HFFc6 (cell line): ENCODE measurements at places on chromosomes 4 and X. TPM values are rescaled to one million over a fixed set of nuclear protein-coding genes. Genes with fewer than 3 reads are reported as not detected.

- no peak overlapping the region for H3K4me3 ChIP-seq
- H3K4me1 ChIP-seq = no peaks in the 10 kb centered on the region
- H3K27ac ChIP-seq = no peak overlapping the region
- no peaks in the 10 kb centered on the region for H3K36me3 ChIP-seq
- peaks cover 3% of the 10 kb centered on the region; the same call in 1 of the 2 replicates for H3K27me3 ChIP-seq
Measured at GRCh38 chrX:105744291-105744690, 78.0 kb upstream of the NRK start.

The GRID2 gene
- total RNA-seq = not detected in 3 replicates

GRCh38 chr4:13208558-13209193, 275.5 kb downstream of the RAB28 start:
- no peaks in the 10 kb centered on the region for H3K4me1 ChIP-seq
- H3K27ac ChIP-seq = no peak overlapping the region
- H3K36me3 ChIP-seq = peaks cover 7% of the 10 kb centered on the region; the same call in 1 of the 2 replicates
- H3K4me3 ChIP-seq = no peak overlapping the region
- no peak for DNase-seq

The GPR78 gene
- total RNA-seq = 0.05 to 0.06 TPM in 2 of 3 replicates, not detected in the other

The RPGR gene
- 3.0 to 4.0 TPM (median 4.0 TPM) in 3 replicates for total RNA-seq

The MAD2L1 gene
- total RNA-seq = 17.7 to 31.5 TPM (median 30.6 TPM) in 3 replicates

GRCh38 chr4:91035276-91035675, 908.1 kb downstream of the CCSER1 start:
- no peaks in the 10 kb centered on the region for H3K4me1 ChIP-seq
- no peak overlapping the region for H3K4me3 ChIP-seq
- no peak overlapping the region for H3K27ac ChIP-seq

- no peaks in the 10 kb centered on the region for H3K36me3 ChIP-seq
- DNase-seq = peak; percentile 71
- peaks cover 54% of the 10 kb centered on the region for H3K4me1 ChIP-seq
- peak overlapping the region; percentile 96 for H3K27ac ChIP-seq
Measured at GRCh38 chr4:88002786-88003185, 4.6 kb upstream of the PKD2 start.

The PHOX2B gene
- total RNA-seq = not detected in 2 replicates

DNA sequence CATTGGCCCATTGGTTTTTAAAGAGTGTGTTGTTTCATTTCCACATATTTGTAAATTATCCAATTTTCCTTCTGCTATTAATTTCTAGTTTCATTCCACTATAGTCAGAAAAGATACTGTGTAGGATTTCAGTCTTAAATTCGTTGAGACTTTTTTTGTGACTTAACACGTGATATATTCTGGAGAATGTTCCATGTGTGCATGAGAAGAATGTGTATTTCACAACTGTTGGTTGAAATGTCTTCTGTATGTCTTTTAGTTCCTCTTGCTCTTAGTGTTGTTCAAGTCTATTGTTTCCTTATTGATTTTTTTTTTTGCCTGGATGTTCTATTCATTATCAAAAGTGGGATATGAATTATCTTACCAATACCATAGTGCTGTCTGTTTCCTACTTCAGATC, 606.9 kb downstream of the RPA4 start:
- H3K4me1 ChIP-seq = no peaks in the 10 kb centered on the region
- H3K27ac ChIP-seq = no peak overlapping the region
- H3K4me3 ChIP-seq = no peak overlapping the region
- peaks cover 3% of the 10 kb centered on the region; the same call in 1 of the 2 replicates for H3K27me3 ChIP-seq
- DNase-seq = no peak

GRCh38 chr4:144967161-144967560, 130.8 kb downstream of the ANAPC10 start:
- no peak for DNase-seq
- H3K4me1 ChIP-seq = peaks cover 7% of the 10 kb centered on the region; the same call in 1 of the 2 replicates
- H3K27me3 ChIP-seq = no peaks in the 10 kb centered on the region
- H3K4me3 ChIP-seq = no peak overlapping the region
- H3K27ac ChIP-seq = no peak overlapping the region

The PTPN13 gene
- 56.0 to 65.7 TPM (median 59.1 TPM) in 3 replicates for total RNA-seq

- DNase-seq = no peak
- no peaks in the 10 kb centered on the region for H3K36me3 ChIP-seq
- no peaks in the 10 kb centered on the region for H3K27me3 ChIP-seq
Measured at GRCh38 chr4:69951602-69952001, 13.9 kb downstream of the CSN2 start.

DNA sequence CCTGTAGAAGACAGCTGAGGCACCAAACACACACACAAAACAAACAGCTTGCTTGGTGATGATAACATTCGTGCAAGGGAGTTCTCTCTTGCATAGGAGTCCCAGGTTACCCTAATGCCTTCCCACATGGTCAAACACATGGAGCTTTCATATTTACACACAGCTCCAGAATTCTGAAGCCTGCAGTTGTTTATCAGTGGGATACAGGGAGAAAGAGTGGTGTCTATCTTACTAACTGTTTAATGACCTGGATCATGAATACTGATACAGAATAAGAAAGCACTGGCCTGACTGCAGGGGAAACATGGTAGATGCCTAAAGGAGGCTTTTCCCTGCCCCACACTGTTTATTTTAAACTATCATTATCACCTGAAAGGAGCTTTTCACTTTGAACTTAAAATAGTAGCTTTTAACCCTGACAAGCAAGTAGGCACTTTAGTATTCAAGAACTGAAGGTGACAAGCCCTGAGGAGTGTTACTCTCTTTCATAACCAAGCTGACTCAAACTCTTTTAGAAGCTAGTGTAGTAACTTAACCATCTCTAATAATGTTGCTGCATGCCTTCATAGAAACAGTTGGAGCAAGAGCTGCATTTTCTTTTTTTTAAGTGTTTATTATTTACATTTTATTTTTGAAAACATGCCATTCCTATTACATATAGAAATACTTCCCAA, 15.6 kb downstream of the TET2 start:
- H3K27ac ChIP-seq = no peak overlapping the region
- peaks cover 9% of the 10 kb centered on the region for H3K36me3 ChIP-seq
- H3K4me1 ChIP-seq = peaks cover 5% of the 10 kb centered on the region
- H3K27me3 ChIP-seq = no peaks in the 10 kb centered on the region
- no peak overlapping the region for H3K4me3 ChIP-seq

The HHIP gene
- 0.03 and 0.60 TPM in 2 replicates for total RNA-seq

GRCh38 chrX:69238114-69238886, 73.0 kb upstream of the PJA1 start:
- H3K27me3 ChIP-seq = peaks cover 8% of the 10 kb centered on the region
- H3K4me1 ChIP-seq = no peaks in the 10 kb centered on the region
- H3K4me3 ChIP-seq = no peak overlapping the region

The TMEM156 gene
- 0.07 to 0.46 TPM (median 0.27 TPM) in 3 replicates for total RNA-seq

DNA sequence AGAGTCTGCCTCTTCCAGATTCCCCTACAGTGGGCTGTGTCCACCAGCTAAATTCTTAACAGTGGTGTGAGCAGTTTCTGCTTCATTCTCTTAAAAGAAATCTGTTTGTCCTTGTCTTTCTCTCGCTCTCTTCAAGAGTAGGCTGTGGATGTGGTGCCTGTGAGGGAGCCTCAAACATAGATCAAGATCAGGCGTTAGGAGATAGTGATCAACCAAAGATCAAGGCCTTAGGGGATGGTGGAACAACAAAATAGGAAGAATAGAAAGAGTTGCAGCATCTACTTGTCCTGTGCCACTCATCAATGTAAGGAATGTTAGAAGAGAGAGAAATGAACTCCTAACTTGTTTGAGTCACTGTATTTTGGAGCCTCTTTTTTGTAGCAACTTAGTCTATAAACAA, 144.2 kb downstream of the AASDH start:
- no peak overlapping the region for H3K4me3 ChIP-seq
- H3K27ac ChIP-seq = no peak overlapping the region
- no peaks in the 10 kb centered on the region for H3K36me3 ChIP-seq
- H3K4me1 ChIP-seq = no peaks in the 10 kb centered on the region
- DNase-seq = no peak

GRCh38 chr4:23311983-23312382, 577.9 kb downstream of the PPARGC1A start:
- no peaks in the 10 kb centered on the region for H3K27me3 ChIP-seq
- no peak overlapping the region for H3K27ac ChIP-seq
- H3K4me3 ChIP-seq = no peak overlapping the region
- H3K36me3 ChIP-seq = no peaks in the 10 kb centered on the region
- H3K4me1 ChIP-seq = no peaks in the 10 kb centered on the region
- DNase-seq = no peak

GRCh38 chrX:134599184-134599914, 58.9 kb downstream of the PLAC1 start:
- DNase-seq = no peak
- no peaks in the 10 kb centered on the region for H3K27me3 ChIP-seq
- no peak overlapping the region for H3K4me3 ChIP-seq
- H3K4me1 ChIP-seq = peaks cover 45% of the 10 kb centered on the region

GRCh38 chrX:7127056-7127455, 20.5 kb upstream of the STS start:
- H3K27me3 ChIP-seq = no peaks in the 10 kb centered on the region
- DNase-seq = no peak
- H3K4me3 ChIP-seq = no peak overlapping the region
- H3K27ac ChIP-seq = no peak overlapping the region

GRCh38 chr4:23365871-23366556, 523.8 kb downstream of the PPARGC1A start:
- no peak for DNase-seq
- no peak overlapping the region for H3K27ac ChIP-seq
- no peaks in the 10 kb centered on the region for H3K36me3 ChIP-seq
- no peaks in the 10 kb centered on the region for H3K27me3 ChIP-seq

DNA sequence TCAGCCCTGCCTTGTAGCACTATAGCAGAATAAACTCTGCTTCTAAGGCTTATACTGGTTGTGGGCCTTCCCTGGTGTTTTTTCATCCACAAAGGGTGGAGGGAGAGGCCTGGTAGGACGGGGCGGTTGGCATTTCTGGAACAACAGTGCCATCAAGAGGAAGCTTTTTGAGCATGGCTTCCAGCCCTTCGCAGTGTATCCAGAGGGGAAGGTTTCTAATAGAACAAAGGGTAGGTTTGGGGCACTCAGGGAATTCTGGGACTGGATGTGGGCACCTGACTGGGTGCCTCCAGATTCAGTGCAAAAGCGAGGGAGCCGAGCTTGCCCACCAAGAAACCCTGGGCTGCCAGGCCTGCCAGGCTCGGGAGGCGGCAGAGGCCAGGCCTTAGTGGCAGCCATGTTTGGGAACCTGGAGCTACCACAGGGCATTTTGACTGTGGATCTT, 229.6 kb upstream of the AGTR2 start:
- no peaks in the 10 kb centered on the region for H3K4me1 ChIP-seq
- H3K27me3 ChIP-seq = no peaks in the 10 kb centered on the region; the same call in 1 of the 2 replicates
- H3K36me3 ChIP-seq = no peaks in the 10 kb centered on the region
- H3K4me3 ChIP-seq = no peak overlapping the region

GRCh38 chrX:48785540-48786214, 713 bp upstream of the GATA1 start:
- no peak overlapping the region for H3K4me3 ChIP-seq
- H3K4me1 ChIP-seq = no peaks in the 10 kb centered on the region
- DNase-seq = no peak
- no peaks in the 10 kb centered on the region for H3K36me3 ChIP-seq

DNA sequence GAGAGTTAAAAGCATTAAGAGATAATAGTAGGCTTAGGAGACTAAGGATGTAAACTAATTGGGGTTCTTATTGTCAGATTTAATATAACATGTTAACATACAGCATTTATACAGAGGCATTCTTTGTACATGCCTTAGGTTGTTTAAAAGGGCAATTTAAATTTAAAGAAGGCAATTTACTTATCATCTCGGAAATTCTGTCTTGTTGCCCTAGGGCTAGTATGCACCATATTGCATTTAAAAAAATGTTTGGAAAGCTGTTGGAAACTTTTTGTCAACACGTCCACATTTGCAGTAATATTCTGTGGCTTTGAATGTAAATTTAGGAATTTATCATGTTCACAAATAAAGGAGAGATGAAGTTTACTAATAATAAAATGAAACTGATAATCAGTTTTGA, 25.5 kb downstream of the GALNT7 start:
- H3K4me3 ChIP-seq = no peak overlapping the region
- H3K27me3 ChIP-seq = no peaks in the 10 kb centered on the region
- H3K27ac ChIP-seq = no peak overlapping the region
- H3K4me1 ChIP-seq = peaks cover 40% of the 10 kb centered on the region
- no peak for DNase-seq

GRCh38 chrX:88982183-88982582, 235.2 kb downstream of the CPXCR1 start:
- DNase-seq = no peak
- no peaks in the 10 kb centered on the region for H3K36me3 ChIP-seq
- no peaks in the 10 kb centered on the region for H3K4me1 ChIP-seq
- H3K4me3 ChIP-seq = no peak overlapping the region

The TFE3 gene
- total RNA-seq = 79.4 to 87.6 TPM (median 85.9 TPM) in 3 replicates

DNA sequence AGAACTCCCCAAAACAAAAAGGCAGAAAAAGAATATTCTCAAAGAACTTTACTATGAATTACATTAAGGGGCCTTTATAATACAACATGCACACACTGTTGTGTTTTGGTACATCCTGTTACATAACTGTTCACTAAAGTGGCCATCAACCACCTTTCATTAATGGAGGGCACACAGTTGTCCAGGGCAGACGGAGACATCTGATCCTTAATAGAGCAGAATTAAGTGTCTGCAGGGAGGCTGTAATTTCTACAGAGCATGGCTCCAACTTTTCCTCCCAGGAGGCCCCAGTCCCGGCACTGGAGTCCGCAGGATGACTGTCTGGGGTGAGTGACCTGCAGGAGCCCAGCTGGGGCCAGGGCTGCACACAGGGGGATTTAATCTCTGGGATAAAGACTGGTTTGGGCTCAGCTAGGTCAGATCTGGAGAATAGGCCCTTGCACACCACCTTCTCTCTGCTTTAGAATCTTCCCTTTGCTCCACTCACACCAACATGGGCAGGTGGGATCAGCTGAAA, 233.4 kb downstream of the MAML3 start:
- DNase-seq = no peak
- no peak overlapping the region for H3K27ac ChIP-seq
- H3K27me3 ChIP-seq = no peaks in the 10 kb centered on the region; the same call in 1 of the 2 replicates

- DNase-seq = no peak
- peaks cover 5% of the 10 kb centered on the region; the same call in 1 of the 2 replicates for H3K36me3 ChIP-seq
- no peaks in the 10 kb centered on the region for H3K4me1 ChIP-seq
- no peak overlapping the region for H3K27ac ChIP-seq
Measured at GRCh38 chr4:155017426-155017825, 191.0 kb upstream of the NPY2R start.

The TCEAL7 gene
- 13.7 to 17.2 TPM (median 15.3 TPM) in 3 replicates for total RNA-seq

- H3K27ac ChIP-seq = no peak overlapping the region
- peaks cover 5% of the 10 kb centered on the region for H3K4me1 ChIP-seq
- peak overlapping the region; percentile 88 for H3K4me3 ChIP-seq
- H3K27me3 ChIP-seq = peaks cover 24% of the 10 kb centered on the region
Measured at GRCh38 chrX:72306851-72307645, 1.3 kb upstream of the CITED1 start.

DNA sequence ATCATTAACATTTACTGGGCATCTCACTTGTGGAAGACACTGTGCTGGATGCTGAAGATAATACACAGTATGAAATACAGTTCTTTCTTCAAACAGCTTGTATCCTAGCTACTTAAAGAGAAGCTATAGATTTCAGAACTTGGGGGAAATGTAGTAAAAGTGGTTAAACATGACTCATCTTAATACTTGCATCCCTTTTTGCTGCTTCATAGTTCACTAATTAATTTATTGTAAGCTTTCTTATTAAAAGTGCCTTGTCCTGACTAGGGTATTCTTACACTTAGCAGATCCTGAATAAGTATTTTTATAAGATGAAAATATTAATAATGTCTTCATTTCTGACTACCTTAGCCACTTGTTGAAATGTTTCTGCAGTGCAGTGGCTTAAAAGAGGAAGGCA, 132.8 kb upstream of the STIM2 start:
- H3K27ac ChIP-seq = no peak overlapping the region
- no peak overlapping the region for H3K4me3 ChIP-seq
- H3K4me1 ChIP-seq = peaks cover 20% of the 10 kb centered on the region
- H3K27me3 ChIP-seq = peaks cover 3% of the 10 kb centered on the region; the same call in 1 of the 2 replicates
- peaks cover 13% of the 10 kb centered on the region; the same call in 1 of the 2 replicates for H3K36me3 ChIP-seq

- no peak overlapping the region for H3K27ac ChIP-seq
- H3K36me3 ChIP-seq = no peaks in the 10 kb centered on the region
- no peak overlapping the region for H3K4me3 ChIP-seq
- H3K27me3 ChIP-seq = peaks cover 1% of the 10 kb centered on the region
Measured at GRCh38 chrX:19496711-19497110, 18.6 kb downstream of the MAP3K15 start.
